A549 (cell line): ENCODE measurements at places on chromosomes 3 and 15.

DNA sequence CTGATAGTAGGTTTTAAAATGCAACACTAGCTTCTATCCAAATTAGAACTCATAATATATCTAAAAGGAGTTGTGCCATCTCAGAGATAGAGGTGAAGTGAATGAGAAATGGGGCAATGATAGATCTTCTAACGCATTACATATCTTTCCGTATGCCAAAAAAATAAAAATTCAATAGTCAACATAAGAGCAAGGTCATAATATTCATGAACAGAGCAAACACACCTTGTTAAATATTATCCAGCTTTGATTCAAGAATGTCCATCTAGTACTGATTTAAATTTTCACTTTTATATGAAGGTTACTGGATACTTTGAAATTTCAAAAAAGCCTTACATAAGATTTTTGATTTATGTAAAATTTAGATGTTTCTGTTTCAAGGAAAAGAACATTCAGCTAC is 554.5 kb downstream of the NSUN3 start:
- DNase-seq: no peak

DNA sequence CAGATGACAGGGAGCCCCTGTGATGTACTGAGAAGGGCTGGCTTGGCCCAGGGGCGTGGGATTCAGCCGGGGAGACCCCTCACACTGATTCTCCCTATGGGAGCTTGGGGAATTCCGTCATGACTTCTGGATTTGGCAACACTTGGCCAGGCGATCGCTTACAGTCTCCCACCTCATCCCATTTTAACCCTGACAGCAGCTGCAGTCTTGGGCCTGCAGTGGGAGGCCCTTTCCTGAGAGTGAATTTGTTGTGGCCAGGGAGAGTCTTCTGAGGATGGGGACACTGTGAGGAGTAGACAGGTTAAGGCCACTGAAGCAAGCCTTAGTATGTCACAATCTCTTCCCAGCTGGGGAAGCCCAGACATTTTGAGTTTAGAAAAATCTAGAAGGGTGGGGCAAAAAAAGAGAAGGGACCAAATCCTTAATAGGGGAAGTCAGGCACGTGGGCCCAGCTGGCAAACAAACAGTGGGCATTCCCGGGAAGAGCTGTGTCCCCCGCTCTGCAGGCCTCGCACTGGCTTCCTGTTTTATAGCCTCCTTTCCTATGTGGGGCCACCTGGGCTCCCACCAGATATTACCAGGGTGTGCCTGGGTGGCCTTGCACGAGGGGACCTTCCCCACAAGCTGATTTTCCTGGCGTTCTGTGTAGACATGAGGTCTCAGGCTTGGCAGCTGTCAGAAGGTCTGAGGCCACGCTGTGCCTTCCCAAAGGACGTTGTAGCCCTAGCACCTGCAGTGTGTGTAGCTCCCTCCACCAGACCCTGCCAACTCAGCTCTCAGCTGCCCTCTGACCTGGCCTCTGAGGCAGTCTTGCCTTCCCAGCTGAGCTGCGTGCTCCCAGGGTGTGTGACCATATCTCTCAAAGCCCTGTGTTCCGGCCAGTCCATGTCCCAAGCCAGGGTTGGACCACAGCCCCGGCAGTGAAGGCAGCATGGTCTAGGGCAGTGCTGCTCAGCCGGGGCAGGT is 64.5 kb downstream of the FEM1B start:
- DNase-seq: no peak

DNA sequence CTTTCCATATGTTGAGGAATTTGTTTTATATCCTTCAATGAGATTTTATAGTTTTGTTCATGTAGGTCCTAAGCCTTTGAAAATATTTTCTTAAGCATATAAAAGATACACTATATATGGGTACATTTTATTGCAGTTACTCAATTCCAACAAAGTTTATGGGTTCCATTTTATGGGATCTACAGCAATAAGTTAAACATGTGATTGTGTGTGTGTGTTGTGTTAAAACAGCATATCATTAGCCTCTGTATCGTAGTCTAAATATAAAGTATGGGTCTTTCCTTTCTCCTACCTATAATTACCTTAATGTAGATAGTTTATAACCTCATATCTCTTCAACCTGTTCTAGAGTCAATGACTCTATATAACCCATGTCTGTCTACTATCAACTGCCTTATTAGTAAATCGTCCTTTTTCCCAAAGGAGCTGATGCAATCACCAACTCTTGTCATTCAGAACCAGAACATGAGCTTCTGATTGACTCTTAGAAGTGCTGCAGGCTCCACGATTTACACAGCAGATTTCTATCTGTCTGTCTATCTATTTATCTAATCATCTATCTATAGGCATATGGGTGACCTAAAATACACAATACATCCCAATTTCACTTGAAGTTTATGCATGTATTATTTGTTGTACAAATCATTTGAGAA is 512.6 kb upstream of the CBLB start:
- no peak for DNase-seq

DNA sequence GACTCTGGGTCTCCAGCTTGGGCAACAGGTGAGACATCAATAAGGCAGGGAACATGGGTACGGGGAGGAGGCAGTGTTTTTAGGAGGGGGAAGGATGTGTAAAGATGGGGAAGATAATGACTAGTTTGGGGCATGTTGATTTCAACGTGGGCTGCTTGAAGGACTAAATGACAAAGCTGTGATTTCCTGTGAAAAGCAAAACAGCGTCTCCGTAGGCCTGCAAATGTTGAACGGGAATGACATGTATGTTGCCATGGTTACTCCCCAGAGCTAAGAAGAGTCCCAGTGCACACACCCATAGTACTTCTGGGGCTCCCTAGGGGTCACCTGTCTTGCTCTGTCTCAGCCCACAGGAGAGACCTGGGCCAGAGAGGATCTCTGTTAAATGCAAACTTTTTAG is 71.3 kb upstream of the ETV5 start:
- DNase-seq: no peak
